Thyroid gland (tissue), 4 donors: ENCODE measurements at places on chromosomes 4 and X.

GRCh38 chrX:19566359-19567222 is 51.3 kb upstream of the MAP3K15 start:
- no peak for DNase-seq

GRCh38 chr4:6198768-6199421 is 1.5 kb downstream of the JAKMIP1 start:
- no peak for DNase-seq

DNA sequence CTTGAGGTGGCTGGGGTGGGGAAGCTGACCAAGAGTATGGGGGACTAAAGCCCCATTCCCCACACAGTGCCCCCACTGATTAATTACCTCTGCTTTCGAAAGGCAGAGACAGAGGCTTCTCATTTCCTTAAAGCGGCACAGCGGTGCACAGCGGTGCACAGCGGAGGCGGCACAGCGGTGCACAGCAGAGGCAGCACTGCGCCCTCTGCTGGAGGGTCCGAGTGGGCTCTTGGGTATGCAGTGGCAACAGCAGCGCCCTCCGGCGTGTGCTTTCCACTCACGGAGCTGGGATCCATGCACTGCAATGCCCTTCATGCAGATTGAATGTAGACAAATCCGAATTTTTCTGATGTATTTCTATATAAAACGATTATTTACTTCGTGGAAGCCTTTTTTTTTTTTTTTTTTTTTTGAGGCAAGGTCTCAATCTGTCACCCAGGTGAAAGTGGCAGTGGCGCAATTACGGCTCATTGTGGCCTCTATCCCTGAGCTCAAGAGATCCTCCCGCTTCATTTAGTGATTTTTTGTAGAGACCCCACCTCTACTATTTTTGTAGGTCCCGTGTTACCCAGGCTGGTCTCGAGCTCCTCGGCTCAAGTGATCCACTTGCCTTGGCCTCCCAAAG is 19.7 kb upstream of the PRPS2 start:
- peak; percentile 14 for DNase-seq

DNA sequence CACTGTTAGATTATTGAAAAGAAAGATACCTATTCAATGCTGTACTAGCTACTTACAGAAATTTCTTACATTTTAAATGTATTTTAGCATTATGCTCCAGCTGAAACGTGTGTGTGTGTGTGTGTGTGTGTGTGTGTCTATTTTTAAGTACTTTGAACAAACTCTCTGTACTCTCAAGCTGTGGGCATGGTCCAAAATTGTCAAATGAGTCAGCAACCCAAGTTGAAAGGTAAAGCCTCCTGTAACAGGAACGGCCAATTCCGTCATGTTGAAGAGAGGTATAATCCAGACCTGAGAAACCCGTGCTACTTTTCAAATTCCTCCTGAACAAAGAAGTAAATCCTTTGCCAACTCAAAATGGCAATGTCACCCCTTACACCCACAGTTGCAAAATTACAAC is 20.5 kb downstream of the MAOB start:
- DNase-seq = peak; percentile 12

DNA sequence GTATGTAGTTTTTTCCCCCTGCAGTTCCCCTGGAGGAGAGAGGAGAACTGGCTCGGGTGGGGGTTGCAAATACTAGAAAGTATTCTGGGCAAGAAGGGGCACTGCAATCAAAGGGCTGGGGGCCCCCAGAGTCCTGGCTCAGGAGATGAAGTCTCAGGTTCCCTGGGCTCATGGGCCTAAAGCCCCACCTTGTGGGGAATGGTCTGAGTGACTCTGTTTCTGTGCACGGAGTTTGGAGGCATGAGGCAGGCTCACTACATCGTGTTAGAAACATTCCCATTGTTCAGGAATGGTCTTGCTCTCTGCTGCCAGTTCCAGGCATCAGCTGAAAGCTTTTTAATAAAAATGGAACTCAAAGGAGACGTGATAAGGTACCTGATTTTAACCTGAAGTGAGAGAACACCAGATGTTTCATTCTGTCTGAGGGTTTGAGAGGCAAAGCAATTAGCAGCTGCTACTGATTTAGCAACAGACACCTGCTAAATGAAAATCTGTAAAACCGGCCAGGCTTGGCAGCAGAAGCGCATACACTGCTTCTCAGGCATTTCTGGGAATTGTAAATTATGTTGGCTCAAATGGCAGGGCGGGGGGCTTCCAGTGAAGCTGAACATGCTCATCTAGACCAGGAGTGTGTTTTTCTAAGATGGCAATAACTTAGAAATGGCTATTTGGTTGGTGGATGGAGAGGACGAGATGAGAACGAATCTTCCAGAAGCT is 122.7 kb downstream of the TMEM164 start:
- no peak for DNase-seq

- peak; percentile 31 for DNase-seq
Observed at GRCh38 chr4:83252782-83253405, 31.7 kb downstream of the COQ2 start.

- no peak for DNase-seq
Observed at GRCh38 chr4:112857461-112857860, 192.0 kb upstream of the ANK2 start.

DNA sequence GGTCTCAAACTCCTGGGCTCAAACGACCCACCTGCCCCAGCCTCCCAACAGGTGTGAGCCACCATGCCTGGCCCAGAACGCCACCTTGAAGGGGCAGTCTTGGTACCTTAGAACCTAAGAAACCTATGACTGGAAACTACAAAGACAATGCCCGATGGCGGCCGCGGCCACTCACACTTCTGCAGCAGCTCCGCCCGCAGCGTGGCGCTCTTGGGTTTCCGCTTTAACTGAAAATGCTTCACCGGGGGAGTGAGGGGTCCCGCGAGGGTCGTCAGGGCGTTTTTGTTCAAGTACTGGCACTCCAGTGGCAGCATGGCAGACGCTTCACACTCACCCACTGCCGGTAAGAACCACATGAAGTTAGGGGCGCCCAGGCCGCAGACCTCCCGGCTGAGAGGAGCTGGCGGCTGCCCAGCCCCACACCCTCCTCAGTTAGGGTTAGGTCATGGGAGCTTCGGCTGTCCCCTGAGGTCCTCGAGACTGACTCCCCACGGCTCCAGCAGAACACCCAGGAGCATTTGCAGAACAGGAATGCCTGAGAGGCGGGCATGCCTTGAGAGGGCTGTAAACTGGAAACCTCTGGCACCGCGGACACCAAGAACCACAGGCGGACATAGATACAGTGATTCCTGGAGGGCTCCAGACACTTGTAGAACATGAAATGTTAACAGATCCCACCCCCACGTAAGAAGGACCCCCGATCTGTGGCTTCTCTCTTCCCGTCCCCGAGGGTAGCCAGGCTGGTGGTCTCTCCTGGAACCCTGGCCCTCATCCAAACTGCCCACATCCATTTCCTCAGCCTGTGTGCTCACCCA is 19.0 kb downstream of the NELFA start:
- DNase-seq = no peak

GRCh38 chr4:127555106-127555505 is 77.7 kb upstream of the INTU start:
- peak; percentile 70 for DNase-seq

GRCh38 chr4:165462009-165462408 is 83.2 kb downstream of the CPE start:
- no peak for DNase-seq

GRCh38 chr4:155529272-155529671 is 137.4 kb upstream of the GUCY1A1 start:
- DNase-seq = no peak

- peak; percentile 10 for DNase-seq
Observed at GRCh38 chr4:102761296-102761701, 531 bp upstream of the MANBA start.

DNA sequence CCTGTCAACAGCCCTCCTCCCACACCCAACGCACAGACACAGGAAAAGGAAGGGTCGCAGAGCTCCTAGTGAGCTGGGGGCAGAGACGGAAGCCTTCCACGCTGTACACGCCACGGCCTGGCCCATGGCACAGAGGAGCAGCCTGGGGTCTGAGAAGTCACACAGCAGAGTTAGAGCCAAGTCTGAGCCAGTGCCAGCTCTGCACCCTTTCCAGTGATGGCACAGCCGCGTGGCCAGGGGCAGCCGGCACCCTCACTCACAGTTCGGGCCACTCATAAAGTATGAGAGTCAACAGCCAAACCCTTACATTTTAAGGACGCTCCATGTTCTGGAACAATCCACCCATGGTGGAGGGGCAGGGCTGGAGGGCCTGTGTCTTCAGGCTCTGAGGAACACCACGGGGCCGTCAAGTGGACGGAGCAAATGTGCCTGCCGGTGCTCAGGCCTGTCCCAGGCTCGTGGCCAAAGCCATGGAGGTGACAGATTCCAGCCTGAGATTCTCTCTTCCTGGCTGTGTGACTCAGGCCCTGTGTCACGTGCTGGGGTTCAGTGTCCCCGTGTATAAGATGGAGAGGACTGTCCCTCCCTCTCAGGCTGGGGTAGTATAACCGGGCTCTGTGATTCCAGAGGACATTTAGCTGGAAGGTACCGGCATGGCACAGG is 91.2 kb downstream of the ABLIM2 start:
- no peak for DNase-seq
